Right atrium auricular region (tissue), 2 donors: ENCODE measurements at places on chromosomes 11 and 22. TPM values are rescaled to one million over a fixed set of nuclear protein-coding genes. Genes with fewer than 3 reads are reported as not detected.

DNA sequence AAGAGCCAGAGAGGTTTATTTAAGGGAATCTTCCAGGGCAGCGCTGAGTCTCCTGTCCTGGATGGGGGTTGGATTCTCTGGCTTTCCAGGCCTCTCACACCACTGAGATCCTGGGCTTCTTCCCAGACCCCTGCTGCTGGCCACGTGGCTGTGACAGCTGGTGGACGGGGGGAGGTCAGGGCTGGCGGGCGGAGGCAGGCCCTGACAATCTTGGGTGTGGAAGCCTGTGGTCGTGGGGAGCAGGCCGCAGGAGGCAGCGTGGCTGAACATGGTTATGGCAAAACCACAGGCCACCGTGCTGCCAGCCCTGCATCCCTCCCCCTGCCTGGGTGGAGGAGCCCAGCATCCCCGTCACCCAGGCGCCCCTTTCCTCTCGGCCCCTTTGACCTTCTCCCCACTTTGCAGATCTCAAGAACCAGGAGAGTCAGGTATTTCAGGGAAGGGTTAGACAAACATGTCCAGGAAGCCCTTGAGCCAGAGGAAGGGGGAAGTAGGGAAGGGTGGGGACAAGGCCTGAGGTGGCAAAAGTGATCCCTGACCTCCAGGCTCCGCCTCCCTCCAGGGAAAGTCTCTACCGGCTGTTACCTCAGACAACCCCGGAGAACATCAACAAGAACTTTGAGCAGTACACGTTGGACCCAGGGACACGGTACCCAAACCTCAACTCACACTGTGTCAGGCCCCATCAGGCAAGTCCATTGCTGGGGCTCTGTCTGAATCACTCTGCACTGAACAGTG is 111.8 kb downstream of the MICAL2 start:
- H3K4me3 ChIP-seq = no peak overlapping the region
- no peaks in the 10 kb centered on the region for H3K4me1 ChIP-seq
- peaks cover 36% of the 10 kb centered on the region for H3K36me3 ChIP-seq
- DNase-seq = no peak
- no peaks in the 10 kb centered on the region for H3K27me3 ChIP-seq
- peak overlapping the region; percentile 77 for H3K27ac ChIP-seq

DNA sequence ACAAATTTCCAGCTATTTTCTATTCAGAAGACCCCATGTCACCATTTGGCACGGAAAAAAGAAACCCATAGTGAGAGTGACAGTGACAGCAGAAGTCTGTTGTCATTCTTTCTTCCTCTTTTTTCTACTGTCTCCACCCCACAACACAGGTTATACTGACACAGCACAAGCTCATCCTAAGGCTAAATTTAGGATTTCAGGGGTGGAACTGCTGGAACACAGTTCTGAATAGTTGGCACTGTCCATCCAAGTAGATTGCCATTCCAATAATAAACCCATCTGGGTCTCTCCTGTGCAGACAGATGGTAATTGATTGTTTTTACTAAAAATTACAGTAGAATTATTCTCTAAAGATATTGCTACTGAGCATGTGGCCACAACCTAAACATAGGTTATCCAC is 95.2 kb upstream of the C11orf87 start:
- no peaks in the 10 kb centered on the region for H3K36me3 ChIP-seq
- no peak overlapping the region for H3K4me3 ChIP-seq
- no peaks in the 10 kb centered on the region for H3K27me3 ChIP-seq
- H3K27ac ChIP-seq = no peak overlapping the region

DNA sequence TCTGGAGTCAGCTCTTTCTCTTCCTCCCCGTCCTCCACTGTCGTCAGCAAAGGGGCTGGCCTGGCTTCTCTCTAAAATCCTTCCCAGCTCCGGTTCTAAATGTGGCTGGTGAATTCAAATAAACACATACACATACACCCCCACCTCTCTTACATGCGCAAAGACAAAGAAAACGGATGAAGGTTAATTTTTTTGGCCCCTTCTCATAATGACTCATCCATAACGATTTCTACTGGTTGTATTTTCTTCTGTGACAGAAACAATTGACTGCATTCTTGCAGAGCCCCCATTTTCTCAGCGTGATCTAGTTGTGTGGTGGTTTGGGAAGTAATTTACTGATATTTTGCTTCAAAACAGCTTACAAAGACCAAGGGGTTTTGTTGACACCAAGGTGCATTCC is 130.0 kb upstream of the NTM start:
- no peak overlapping the region for H3K4me3 ChIP-seq
- H3K36me3 ChIP-seq = no peaks in the 10 kb centered on the region
- no peak overlapping the region for H3K27ac ChIP-seq
- no peaks in the 10 kb centered on the region for H3K27me3 ChIP-seq

Gene VWCE
- total RNA-seq = 0.48 TPM

DNA sequence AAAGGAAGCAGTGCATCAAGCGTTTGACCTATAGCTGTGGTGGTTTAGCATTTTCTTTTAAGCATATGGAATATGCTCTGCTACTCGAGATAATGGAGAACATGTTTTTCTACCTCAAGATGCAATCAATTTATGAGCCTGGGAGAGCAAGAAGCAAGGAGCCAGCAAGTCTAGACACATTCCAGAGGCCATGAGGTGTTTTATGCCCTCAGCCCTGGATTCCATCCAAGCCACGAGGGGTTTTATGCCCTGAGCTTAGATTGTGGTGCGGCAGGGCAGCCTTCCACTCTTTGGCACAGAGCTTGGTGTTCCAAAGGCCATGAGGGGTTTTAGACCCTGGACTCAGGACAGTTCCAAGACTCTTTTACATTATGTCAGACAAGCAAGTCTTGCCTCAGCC is 11.7 kb upstream of the DNAJB13 start:
- H3K27me3 ChIP-seq = no peaks in the 10 kb centered on the region
- H3K4me3 ChIP-seq = no peak overlapping the region
- no peak for DNase-seq
- H3K27ac ChIP-seq = no peak overlapping the region
- H3K4me1 ChIP-seq = no peaks in the 10 kb centered on the region
- H3K36me3 ChIP-seq = no peaks in the 10 kb centered on the region

DNA sequence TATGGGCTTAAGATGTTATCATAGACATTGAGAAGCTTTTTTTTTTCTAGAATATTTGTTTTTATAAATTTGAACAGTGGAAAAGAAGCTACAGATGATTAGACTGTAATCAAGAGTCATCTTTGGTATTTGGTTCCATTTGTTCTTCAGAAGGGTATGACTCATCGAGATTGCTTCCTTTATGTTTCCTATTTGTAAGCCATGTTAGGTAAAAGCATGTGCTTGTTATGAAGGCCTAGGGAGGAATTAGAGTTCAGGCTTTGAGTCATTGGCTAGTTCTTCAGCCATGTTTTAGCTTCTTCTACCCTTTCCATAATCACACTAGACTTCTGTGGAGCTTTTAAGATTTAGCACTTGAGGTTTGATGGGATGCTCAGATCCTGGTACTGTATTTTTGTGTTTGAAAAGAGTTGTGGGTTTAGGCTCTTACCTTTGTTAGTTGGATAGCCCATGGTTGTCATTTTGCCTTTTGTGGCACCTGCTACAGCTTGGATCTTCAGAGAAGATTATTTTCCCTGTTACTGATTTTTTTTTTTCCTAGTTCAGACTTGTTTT is 44.3 kb downstream of the POLD3 start:
- no peak overlapping the region for H3K4me3 ChIP-seq
- no peak overlapping the region for H3K27ac ChIP-seq
- no peaks in the 10 kb centered on the region for H3K27me3 ChIP-seq
- H3K36me3 ChIP-seq = peaks cover 19% of the 10 kb centered on the region
- no peak for DNase-seq

- no peak overlapping the region for H3K27ac ChIP-seq
- no peaks in the 10 kb centered on the region for H3K4me1 ChIP-seq
- DNase-seq = no peak
- no peak overlapping the region for H3K4me3 ChIP-seq
- no peaks in the 10 kb centered on the region for H3K27me3 ChIP-seq
Observed at GRCh38 chr11:95443386-95443785, 212.4 kb upstream of the SESN3 start.

- no peak overlapping the region for H3K4me3 ChIP-seq
- H3K27me3 ChIP-seq = no peaks in the 10 kb centered on the region
- peaks cover 11% of the 10 kb centered on the region for H3K4me1 ChIP-seq
- DNase-seq = no peak
Observed at GRCh38 chr11:3995307-3995706, 99.3 kb upstream of the RRM1 start.

Gene FGF19
- total RNA-seq = not detected

GRCh38 chr11:57143459-57143858 is 38.3 kb upstream of the LRRC55 start:
- H3K4me3 ChIP-seq = no peak overlapping the region
- H3K4me1 ChIP-seq = no peaks in the 10 kb centered on the region
- H3K27ac ChIP-seq = no peak overlapping the region
- DNase-seq = no peak
- no peaks in the 10 kb centered on the region for H3K36me3 ChIP-seq

DNA sequence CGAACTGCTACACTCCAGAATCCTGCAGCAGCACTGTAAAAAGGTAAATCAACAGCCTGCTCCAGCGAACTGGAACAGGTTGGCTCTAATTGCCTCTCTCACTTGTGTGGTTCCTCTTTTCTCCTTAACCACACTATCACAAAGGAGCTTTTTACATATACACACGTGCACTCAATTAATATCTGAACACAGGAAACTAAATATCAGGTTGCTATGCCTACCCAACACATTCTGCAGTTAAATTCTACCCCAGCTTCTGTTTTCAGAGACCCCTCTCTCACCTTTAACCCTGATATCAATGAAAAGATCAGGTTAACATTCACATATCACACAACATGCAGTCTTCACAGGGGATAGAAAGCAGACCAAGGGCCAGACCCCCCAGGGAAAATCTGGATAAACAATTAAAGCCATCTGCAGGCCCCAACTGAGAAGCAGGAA is 11.0 kb downstream of the RBFOX2 start:
- no peak overlapping the region for H3K4me3 ChIP-seq
- H3K4me1 ChIP-seq = no peaks in the 10 kb centered on the region
- H3K27me3 ChIP-seq = no peaks in the 10 kb centered on the region

GRCh38 chr11:102184269-102184987 is 74.2 kb downstream of the YAP1 start:
- DNase-seq = no peak
- H3K27me3 ChIP-seq = no peaks in the 10 kb centered on the region
- no peak overlapping the region for H3K4me3 ChIP-seq
- H3K27ac ChIP-seq = no peak overlapping the region
- peaks cover 8% of the 10 kb centered on the region for H3K36me3 ChIP-seq

Gene MLC1
- total RNA-seq = 0.71 TPM

Gene SPTBN2
- total RNA-seq = 7.7 TPM

- H3K4me1 ChIP-seq = no peaks in the 10 kb centered on the region
- no peaks in the 10 kb centered on the region for H3K27me3 ChIP-seq
- H3K36me3 ChIP-seq = peaks cover 33% of the 10 kb centered on the region
- no peak for DNase-seq
Observed at GRCh38 chr11:20374741-20375300, 11.3 kb downstream of the HTATIP2 start.

GRCh38 chr22:24463071-24463760 is 31.9 kb upstream of the UPB1 start:
- no peak for DNase-seq
- no peaks in the 10 kb centered on the region for H3K4me1 ChIP-seq
- H3K27me3 ChIP-seq = no peaks in the 10 kb centered on the region
- no peaks in the 10 kb centered on the region for H3K36me3 ChIP-seq
- no peak overlapping the region for H3K4me3 ChIP-seq
- H3K27ac ChIP-seq = no peak overlapping the region

GRCh38 chr22:35399678-35400500 is at the start of gene MCM5:
Gene MCM5 (plus strand): TSS chr22:35400140. CDS start chr22:35400439, 299 bp downstream.
- H3K27ac ChIP-seq = peak within 1 kb of the TSS; percentile 32
- peak within 1 kb of the TSS; percentile 76 for H3K4me3 ChIP-seq
- DNase-seq = peak; percentile 98
- no peaks in the 10 kb centered on the region for H3K27me3 ChIP-seq

GRCh38 chr11:127000291-127000968 is at the start of gene KIRREL3:
Gene KIRREL3 (minus strand): TSS chr11:127000770.
- H3K4me3 ChIP-seq = peak within 1 kb of the TSS; percentile 32
- DNase-seq = no peak
- no peak within 1 kb of the TSS for H3K27ac ChIP-seq
- peaks cover 11% of the 10 kb centered on the region for H3K27me3 ChIP-seq
- H3K4me1 ChIP-seq = peaks cover 23% of the 10 kb centered on the region

Gene ANO9
- total RNA-seq = 0.11 TPM

Gene RTN4RL2
- 0.94 TPM for total RNA-seq

GRCh38 chr11:126102436-126102981 is 39.8 kb upstream of the CDON start:
- H3K27ac ChIP-seq = peak overlapping the region; percentile 26
- DNase-seq = no peak
- peaks cover 19% of the 10 kb centered on the region for H3K4me1 ChIP-seq
- H3K36me3 ChIP-seq = no peaks in the 10 kb centered on the region

DNA sequence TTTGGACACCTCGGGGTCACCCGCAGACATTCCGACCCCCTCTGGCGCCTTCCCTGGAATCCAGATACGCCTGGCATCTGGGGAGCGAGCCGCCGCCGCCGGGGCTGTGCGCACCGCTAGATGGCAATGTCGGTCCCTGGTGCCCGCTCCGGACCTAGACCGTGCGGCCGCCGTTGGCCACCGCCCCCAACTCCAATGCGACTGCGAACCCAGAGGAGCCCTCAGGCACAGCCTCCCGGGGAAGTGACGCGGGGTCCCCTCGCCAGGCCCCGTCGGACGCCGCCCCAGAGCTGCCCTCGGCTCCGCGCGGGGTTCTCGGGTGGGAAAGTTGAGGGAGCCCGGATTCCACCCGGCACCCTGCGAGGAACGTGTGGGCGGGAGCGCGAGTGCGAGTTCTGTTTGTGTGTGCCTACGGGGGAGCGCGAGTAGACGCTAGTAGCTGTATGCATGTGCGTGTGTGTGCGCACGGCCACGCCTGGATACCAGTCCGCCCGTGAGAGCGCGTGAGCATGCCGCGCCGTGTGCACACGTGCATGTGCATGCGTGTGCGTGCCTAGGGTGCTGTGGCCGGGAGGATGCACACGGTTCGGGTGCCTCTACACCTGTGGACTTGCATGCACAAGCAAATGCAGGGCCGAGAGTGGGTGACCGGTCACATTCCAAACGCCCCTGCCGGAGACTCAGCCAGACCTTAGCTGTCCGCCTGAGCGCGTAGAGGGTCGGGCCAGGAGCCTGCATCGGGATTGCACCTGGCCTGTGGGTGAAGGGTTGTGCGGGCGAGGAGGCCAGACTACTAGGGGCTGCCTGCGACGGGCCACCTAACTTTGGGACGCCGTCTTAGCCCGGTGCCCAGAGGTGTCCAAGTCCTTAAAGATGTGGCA is 1.9 kb downstream of the CHRM4 start:
- peak overlapping the region; percentile 52 for H3K4me3 ChIP-seq
- H3K36me3 ChIP-seq = no peaks in the 10 kb centered on the region
- peaks cover 28% of the 10 kb centered on the region for H3K27me3 ChIP-seq
- H3K27ac ChIP-seq = no peak overlapping the region
- DNase-seq = no peak

GRCh38 chr11:109708184-109708583 is 286.2 kb downstream of the C11orf87 start:
- no peak for DNase-seq
- no peaks in the 10 kb centered on the region for H3K27me3 ChIP-seq
- no peaks in the 10 kb centered on the region for H3K36me3 ChIP-seq
- no peak overlapping the region for H3K4me3 ChIP-seq
- H3K4me1 ChIP-seq = no peaks in the 10 kb centered on the region
- H3K27ac ChIP-seq = no peak overlapping the region

- no peaks in the 10 kb centered on the region for H3K36me3 ChIP-seq
- no peak for DNase-seq
- H3K27ac ChIP-seq = no peak overlapping the region
Observed at GRCh38 chr11:121965330-121965729, 150.7 kb downstream of the BLID start.
